ENCODE measurements at places on chromosomes 4 and X.

- DNase-seq, result peak; percentile 48
Measured at GRCh38 chr4:26204249-26204825, 116.5 kb upstream of the RBPJ start.

- DNase-seq, result no peak
Measured at GRCh38 chrX:132909643-132910042, 48.8 kb downstream of the HS6ST2 start.

DNA sequence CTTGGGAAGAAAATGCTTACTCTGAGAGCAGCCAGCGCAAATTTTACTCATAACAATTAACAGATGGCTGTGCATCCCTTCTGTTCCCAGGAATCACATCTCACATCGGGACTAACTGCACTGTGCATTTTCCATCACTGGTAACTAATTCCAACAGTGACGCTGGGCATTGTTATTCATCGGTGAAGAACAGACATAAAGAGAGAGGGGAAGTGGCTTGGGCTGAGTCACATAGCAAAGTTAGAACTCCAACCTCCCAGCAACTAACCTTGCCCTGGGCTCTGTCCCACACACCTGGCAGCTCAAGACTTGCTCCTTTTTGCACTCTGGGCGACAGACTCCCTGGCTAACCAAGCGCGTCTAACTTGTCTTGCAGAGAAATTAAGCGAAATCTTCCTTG, 6.4 kb upstream of the LONRF3 start:
- DNase-seq, result no peak

GRCh38 chr4:62279689-62280088, 1079.6 kb downstream of the ADGRL3 start:
- no peak for DNase-seq

- no peak for DNase-seq
Measured at GRCh38 chr4:59855630-59856352, 1344.3 kb upstream of the ADGRL3 start.

GRCh38 chrX:27336466-27337091, 126.6 kb downstream of the PPP4R3C start:
- peak; percentile 24 for DNase-seq

- DNase-seq, result no peak
Measured at GRCh38 chr4:73406548-73406875, 2.4 kb downstream of the ALB start.

GRCh38 chr4:57605376-57605775, 495.2 kb upstream of the IGFBP7 start:
- DNase-seq, result no peak

DNA sequence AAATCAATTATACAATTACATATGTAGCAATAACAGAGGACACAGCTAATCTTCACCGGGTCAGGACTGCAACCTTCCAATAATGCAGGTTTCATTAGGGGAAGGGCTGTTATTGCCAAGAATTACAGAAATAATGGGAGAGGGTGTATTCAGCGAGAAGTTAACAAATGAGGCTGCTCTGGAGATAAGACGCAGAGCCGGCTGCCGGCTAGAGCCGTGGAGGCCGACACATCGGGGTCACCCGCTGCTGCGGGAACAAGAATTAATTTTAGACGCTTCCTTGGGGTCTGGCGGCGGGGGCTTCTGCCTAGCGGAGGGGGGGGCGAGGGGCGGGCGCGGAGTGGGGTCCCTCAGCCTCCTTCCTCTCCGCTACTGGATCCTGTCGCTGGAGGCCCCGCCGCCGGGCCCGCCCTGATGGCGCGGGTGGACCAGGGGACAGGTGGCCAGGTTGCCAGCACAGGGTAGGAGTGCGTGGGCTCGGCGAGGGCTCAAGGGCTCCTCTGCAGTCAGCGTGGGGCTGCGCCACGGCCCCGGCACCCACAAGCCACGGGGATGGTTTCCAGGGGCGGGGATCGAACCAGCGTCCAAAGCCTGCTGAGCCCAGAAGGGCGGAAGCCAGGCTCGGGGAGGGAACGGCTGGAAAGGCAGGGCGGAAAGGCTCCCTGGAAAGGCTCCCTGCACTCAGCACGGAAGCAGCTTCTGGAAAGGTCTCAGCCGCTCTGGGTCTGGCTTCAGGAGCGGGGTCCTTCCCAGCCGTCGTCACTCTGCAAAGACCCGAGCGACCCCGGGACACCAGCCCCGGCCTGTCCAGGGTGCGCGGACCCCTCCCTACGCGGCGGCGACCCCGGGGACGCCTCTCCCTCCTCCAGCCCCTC, 113.8 kb upstream of the NKX1-1 start:
- DNase-seq, result no peak

DNA sequence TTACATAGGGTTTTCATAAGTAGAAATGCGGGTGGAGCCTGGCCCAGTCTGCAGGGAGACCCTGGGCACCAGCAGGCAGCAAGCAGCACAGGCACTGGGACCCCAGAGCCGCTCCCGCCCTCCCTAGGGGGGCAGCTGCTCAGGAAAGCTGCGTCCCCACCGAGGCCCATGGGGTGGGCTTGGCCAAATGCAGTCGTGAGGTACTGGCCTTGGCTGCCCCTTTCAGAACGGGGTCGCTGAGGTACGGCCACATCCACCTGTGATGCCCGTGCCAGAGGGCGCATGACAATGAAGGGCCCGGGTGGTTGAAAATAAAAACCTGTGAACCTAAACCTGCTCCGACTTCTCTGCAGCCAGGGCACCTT, 16.7 kb downstream of the TMEM175 start:
- no peak for DNase-seq

DNA sequence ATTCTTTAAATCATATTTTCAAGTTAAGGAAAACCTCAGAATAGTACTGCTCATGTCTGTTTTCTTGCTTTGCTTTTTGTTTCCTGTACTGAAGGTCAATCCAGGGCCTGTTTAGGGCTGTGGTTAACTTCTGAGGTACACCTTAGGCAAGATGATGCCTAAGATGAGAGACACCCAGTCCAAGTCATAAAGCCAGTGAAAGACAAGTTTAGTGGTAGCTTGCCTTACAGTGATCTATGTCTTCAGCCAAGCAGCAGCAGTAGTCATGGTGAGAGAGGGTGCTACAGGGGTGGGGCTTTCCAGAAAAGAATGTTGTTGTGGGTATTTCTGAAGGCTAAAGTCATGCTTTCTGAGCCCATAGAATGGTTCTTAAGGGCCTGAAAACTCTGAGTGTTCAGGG, 173.7 kb downstream of the VSIG4 start:
- DNase-seq, result peak; percentile 13

DNA sequence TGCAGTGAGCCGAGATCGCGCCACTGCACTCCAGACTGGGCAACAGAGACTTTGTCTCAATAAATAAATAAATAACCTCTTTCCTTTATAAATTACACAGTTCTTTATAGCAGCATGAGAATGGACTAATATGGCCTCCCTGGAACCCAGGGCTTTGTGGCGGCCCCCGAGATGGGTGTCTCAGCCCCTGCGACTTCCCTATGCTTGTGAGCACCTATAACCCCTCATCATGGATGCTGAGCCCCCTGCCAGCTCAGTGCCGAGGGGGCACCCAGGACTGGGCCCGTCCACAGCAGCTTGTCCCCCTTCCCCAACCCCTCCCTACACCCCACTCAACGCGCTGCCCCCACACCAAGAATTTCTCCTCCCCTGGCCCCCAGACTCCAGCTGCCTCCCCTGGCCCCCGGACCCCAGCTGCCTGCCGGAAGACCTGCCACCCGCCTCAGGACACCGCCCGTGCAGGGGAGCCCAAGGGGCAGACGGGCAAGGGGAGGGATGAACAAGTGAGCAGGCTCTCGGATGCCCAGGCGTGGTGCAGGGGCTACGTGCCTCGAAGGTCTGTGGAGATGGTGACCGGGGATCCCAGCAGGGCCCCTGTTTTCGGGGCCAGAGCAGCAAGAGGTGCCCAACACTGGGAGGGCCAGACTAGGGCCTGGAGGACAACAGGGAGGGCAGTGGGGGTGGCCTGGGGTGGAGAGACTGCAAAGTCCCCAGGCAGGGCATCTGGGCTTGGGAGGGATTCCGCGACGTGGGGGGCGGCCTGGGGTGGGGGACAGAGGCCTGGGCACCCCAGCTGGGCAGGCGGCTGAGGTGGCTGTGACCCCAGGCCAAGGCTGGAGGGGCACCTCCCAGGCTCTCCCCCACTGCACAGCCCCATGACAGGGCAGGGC, 74.0 kb downstream of the FAM53A start:
- DNase-seq, result no peak

DNA sequence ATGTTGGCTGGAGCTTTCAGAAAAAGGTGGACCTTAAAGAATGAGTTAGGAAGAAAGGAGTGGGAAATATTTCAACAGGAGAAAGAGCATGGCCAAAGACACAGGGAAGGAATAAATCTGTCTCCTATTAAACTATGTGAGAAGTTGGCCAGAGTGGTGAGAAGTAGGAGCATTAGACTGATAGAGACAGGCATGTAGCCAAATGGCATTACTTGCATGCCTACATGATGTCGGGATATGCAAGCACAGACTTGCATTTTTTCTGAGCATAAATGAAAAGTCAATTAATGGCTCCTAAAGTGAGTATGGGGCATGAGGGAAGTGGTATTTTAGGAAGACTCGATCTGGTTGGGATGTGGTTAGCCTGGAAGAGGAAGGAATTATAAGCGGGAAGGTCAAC, 279.6 kb upstream of the PITX2 start:
- DNase-seq, result no peak

DNA sequence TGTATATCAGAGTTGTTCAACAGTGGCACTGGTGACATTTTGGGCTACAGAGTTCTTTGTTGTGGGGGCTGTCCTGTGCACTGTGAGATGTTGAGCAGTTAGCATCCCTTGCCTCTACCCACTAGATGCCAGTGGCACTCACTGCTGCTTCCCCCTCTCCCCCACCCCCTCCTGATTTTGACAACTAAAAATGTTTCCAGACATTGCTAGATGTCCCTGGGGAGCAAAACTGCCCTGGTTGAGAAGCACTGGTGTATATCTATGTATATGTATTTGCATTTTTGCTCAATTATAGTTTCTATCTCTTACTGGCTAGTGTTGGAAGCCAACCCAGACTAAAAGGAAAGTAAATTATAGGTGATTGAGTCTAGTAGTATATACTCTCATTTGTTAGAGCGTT, 2.4 kb downstream of the TMEM131L start:
- DNase-seq, result peak; percentile 48

DNA sequence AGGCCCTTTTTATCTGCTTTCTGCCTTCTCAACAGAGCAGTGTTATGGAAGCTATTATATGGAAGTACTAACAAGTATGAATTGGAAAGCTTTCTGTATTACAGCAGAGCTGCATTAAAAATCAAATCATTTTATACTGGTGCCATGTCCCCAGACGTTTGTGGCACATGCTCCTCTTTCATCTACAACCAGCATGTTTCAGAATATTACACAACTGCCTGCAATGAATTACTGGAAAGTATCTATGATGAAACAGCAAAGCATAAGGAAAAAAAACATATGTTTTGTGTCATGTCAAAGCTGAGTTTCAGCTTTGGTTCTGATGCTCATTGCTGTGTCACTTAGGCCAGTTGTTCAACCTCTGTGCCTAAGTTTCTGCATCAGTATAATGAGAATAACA, 576.8 kb downstream of the GBA3 start:
- DNase-seq, result no peak

- no peak for DNase-seq
Measured at GRCh38 chrX:140346729-140347128, 158.1 kb downstream of the SOX3 start.

GRCh38 chr4:170827562-170828274, 738.0 kb upstream of the AADAT start:
- no peak for DNase-seq

GRCh38 chrX:41708486-41708885, 15.5 kb upstream of the GPR82 start:
- DNase-seq, result no peak

DNA sequence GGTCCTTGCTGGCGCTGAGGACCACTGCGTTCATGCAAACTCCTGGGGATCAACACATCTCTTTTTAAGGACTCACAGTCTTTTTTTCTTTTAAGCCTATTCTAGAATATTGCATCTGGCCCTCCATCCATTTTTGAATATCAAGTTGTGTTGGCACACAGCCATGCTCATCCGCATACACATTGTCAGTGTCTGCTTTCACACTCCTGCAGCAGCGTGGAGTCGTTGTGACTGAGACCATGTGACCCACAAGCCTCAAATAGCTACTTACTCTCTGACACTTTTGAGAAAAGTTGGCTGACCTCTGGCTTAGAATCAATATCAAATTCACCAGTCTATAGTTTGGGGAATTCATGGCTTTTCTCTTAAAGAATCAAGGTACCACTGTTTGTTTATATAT, 191.8 kb upstream of the S100G start:
- DNase-seq, result no peak

DNA sequence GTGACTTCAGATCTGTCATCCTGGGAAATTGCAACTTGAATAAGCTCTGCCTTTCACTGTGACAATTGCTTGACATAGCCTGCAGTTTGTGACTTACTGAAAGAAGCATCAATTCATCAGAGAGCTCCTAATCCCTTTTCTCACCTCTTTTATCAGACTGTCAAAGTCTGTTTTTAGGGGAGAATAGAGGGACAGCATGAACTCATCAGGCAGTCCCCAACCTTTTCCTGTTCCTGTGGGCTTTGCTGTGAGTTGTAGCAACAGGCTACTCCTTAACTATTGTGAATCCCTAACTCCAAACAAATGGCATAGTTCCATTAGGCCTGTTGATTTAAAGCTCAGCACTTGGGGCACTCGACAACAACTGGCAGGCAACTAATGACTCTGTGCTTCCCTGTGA, 64.9 kb downstream of the DOCK11 start:
- no peak for DNase-seq

- no peak for DNase-seq
Measured at GRCh38 chr4:53044651-53044960, 182.5 kb downstream of the RASL11B start.

DNA sequence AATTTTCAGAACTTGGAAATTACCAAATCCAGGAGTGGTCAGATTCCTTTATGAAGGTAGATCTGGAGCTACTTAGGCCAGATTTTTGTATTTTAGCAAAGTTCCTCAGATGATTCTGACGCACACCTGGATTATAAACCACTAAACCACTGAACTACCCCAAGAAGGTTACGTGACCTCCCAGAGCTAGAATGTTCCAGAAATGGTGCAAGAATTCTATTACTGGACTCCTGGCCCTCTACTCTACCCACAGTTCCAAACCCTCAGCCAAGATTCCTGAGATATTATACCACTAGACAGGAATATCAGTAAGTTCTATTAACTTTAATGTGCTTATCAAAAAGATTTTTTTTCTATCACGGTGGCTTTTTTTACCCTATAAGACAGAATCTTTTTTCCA, 67.1 kb downstream of the ABCG2 start:
- no peak for DNase-seq

- no peak for DNase-seq
Measured at GRCh38 chr4:128686032-128686465, 123.5 kb upstream of the JADE1 start.

GRCh38 chr4:143294310-143294709, 42.4 kb upstream of the GAB1 start:
- DNase-seq, result no peak

DNA sequence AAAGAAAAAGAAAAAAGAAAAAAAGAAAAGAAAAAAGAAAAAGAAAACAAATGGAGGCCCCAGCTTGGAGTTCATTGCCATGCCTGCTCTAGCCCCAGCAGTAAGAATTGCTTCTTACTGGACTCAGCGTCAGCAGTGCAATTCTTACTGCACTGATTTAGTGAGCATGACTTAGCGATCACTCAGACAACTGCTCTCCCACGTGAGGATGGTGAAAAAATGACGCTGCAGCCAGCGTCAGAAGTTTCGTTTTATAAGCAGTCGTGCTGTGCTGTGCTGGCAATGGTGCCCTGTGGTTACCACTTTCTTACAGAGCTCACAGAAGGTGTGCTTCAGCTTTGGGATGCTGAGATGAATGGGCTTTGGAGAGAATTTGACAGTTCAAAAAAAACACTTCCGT, 68.3 kb upstream of the DDX3X start:
- DNase-seq, result peak; percentile 60

All from CD4-positive, alpha-beta T cell treated with Interleukin-6 for 4 hours (primary cell).